ENCODE measurements at places on chromosomes 4 and X.

- no peak for DNase-seq
Measured at GRCh38 chr4:107317611-107318010, 281.5 kb upstream of the DKK2 start.

- no peak for DNase-seq
Measured at GRCh38 chr4:177283167-177283566, 26.5 kb upstream of the NEIL3 start.

GRCh38 chr4:113976741-113977525 lies 2.5 kb downstream of the ARSJ start:
- DNase-seq: no peak

DNA sequence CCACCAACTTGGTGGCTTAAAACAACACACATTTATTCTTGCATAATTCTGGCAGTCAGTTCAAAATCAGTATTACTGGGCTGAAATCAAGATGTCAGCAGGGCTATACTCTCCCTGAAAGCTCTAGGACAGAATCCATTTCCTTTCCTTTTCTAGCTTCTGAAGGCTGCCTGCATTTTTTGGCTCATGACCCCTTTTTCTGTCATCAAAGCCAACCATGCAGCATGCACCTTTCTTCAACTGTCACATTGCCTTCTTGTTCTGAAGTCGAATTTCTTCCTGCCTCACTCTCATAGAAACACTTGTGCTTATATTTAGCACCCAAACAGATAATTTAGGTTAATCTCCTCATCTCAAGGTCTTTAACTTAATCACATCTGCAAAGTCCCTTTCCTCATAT lies 79.8 kb upstream of the PPP1R2C start:
- DNase-seq: no peak

DNA sequence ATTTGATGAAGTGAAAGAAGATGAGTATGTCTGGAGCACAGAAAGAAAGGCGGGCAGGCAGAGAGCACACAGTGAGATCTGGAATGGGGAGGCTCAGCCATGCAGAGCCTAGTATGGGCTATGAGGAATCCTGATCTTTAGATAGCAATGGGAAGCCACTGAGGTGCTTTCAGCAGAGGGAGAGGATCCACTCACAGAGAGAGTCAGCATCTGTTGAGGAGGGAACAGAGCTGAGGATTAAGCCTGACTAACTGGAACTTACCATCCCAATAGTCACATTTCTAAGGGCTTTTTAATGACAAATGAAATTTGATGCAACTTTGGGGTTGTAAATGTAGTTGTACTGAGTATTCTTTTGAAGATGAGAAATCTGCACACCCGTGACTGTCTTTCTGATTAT lies 20.6 kb upstream of the FGFBP2 start:
- no peak for DNase-seq

DNA sequence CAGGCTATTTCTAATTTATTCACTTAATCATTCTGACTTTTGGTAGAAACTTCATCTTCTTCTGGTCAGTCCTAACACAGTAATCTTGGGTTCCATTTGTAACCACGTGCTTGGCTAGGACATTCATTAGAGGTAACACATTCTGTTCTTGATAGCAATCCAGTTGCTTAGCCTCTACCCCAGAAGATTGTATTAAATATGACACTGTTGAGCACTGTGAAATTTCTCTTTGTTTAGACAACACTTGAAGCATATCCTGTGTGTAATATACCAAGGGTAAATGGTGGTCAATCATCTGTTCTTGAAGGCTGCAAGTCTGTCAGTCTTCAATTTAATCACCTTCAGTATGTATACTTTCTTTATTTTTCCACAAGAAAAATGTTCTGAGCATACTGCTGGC lies 523.0 kb downstream of the ANKRD50 start:
- no peak for DNase-seq

DNA sequence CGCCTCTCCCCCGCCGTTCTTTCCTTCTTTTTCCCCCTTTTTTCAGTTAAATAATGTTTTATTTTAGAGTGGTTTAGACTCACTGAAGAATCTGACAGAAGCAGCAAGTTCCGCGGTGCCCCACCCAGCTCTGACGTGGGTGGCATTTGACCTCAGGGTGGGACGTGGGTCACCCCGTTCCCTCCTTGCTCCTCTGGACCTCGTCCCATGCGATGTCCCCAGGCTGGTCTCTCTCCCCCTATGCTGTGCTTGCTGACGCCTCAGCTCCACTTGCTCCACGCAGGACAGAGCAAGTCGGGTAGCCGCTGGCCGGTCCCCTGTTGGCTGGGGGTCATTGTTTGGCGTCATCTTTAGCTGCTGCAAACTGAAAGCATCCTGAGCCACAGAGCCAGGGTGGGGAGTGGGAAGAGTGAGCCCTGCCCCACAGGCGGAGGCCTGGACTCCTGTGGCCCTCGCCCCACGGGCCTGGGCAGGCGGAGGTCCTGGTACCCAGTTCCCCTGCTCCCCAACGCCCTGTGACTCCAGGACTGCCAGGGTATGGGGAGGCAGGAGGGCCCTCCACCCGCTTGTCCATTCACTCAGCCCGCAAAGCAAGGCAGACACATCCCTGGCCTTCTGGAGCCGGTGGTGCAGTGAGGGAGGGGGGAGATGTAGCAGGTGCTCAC lies 30.8 kb downstream of the TRMT44 start:
- no peak for DNase-seq

DNA sequence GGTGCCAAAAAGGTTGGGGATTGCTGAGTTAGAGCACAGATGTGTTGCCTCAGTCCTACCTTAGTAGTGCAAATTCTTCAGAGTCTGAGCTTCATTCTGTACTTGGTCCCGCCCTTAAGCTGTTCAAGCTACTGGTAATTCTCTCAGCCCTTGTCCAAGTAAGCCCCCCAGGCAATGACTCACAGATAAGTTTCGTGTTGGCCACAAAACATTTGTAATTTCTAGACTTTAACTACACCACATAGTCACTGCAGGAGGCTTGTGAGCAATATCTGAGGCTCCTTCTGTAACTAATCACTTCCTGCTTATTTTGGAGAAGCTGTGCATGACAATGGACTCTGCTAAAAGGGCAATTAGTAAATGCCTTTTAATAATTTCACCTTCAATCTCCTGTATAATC lies 1420.5 kb downstream of the PCDH7 start:
- DNase-seq: no peak

DNA sequence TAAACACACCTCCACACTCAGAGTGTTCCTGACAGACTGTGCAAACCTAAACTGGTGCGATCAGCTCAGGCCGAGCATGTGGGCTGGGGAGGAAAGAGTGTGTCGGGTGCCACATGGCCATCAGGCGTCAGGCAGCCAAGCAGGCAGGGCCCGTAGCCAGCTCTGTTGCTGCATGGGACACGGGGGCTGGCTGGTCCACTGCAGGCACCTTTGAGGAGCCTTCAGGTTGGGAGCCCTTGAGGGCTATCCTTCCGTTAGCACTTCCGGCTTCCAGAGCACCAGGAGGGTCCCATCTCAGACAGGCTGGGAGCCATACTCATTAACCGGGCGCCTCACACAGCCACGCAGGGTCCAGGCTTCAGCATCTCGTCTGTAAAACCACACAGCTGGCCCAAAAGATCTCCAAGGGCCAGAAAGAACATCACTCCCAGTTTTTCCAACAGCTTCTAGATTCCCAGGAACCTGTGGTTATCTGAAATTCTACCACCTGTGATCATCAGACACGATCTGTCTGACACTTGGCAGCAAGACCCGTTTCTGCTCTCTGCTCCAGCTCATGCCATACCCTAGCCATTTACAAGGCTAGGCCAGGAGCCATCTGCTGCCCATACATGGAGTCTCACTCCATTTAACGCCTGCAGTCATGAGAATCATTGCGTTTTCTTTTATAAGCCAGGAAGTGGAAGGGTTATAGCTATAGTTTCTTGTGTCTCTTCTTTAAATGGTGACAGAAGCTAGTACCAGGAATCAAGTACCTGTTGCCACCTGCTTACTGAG lies 87.5 kb downstream of the NSUN7 start:
- no peak for DNase-seq

- no peak for DNase-seq
Measured at GRCh38 chr4:107037199-107037584, 1.1 kb upstream of the DKK2 start.

GRCh38 chr4:157300701-157301100 lies 80.2 kb downstream of the GRIA2 start:
- DNase-seq: no peak

- DNase-seq: no peak
Measured at GRCh38 chrX:17654116-17654515, 83.2 kb upstream of the SCML1 start.

GRCh38 chrX:72079607-72080006 lies 52.1 kb downstream of the RTL5 start:
- no peak for DNase-seq

GRCh38 chr4:163613383-163613782 lies 118.9 kb downstream of the TMA16 start:
- DNase-seq: no peak

- DNase-seq: no peak
Measured at GRCh38 chr4:3035249-3035648, 39.1 kb downstream of the HTT-AS start.

GRCh38 chrX:2427147-2427546 lies 73.6 kb downstream of the DHRSX start:
- DNase-seq: no peak

GRCh38 chr4:145234091-145234706 lies 53.8 kb upstream of the OTUD4 start:
- DNase-seq: no peak

DNA sequence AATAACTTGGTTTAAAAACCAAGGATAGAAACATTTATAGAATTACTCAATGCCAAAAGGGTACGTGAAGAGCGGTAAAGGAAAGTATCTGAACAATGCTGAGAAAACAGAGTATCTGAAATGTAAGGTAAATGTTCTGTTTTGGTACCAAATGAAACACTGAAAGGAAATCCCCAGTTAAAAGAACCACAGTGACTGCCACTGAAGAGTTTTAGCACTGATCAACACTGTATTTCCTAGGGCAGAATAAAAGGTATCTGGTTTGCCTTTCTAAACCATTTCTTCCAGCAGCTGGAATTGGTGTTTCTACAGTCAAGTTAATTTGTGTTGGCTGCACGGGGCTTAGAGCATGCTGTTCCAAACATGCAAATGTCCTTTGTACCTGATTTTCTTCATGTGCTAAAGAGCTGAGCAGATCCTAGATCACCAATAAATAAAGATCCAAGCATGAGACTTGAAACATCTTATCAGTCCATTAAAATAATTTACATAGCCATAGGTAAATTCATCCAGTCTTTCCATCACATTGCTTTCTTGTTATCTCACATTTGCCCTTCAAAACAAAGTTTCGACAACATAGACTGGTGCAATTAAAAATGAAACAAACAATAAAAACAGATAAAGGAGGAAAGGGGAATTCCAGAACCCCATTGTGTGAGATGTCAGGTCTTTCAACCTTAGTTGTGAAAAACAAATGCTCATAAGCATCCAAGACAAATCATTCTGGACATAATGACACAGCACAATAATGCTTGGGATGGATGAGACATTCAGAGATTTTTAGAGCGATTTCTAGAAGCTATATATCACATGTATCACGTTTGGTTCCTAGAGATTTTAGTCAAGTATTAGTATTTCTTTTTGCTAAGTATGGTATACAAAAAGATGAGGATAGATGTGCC lies 38.6 kb downstream of the MFAP3L start:
- no peak for DNase-seq

- no peak for DNase-seq
Measured at GRCh38 chr4:31328932-31329331, 608.8 kb downstream of the PCDH7 start.

GRCh38 chr4:121076416-121076815 lies 4.1 kb upstream of the NDNF start:
- no peak for DNase-seq

- DNase-seq: no peak
Measured at GRCh38 chr4:40572692-40573310, 56.9 kb downstream of the RBM47 start.

DNA sequence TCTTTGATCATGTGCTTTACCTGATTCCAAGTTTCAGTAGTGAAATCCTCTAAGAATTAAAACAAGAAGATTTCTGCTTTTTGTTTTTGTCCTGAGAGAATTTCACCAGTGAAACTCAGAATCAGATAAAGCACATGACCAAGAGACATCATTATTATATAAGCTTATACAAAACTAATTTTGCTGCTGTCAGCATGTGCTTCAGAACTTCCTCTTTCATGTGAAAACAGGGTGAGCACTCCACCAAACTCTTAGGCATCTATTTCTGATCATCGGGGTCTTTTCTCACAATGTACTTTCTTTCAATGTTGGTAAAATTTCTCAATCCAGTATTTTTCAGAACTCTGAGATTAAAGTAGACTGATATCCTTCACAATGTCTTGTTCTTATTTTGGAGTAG lies 152.1 kb downstream of the SLC39A8 start:
- DNase-seq: no peak

DNA sequence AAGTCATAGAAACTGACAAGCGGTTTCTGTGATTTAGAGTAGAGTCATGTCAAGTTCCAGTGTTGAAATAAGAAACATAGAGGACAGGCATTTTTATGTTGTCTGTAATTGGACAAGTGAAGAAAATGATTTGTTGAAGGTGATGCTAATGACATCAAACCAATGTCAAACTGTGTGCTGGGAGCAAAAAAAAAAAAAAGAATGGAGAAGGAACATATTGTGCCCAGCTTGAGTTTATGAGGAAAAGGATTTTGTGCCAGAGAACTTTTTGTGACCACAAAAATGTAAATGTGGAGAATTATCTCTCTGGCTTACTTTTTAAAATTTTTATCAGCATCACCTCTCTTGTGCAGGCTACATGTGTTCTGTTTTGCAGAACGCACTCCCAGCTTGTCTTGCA lies 495.7 kb downstream of the RAPGEF2 start:
- DNase-seq: no peak

- no peak for DNase-seq
Measured at GRCh38 chr4:10438924-10439323, 18.3 kb downstream of the ZNF518B start.

DNA sequence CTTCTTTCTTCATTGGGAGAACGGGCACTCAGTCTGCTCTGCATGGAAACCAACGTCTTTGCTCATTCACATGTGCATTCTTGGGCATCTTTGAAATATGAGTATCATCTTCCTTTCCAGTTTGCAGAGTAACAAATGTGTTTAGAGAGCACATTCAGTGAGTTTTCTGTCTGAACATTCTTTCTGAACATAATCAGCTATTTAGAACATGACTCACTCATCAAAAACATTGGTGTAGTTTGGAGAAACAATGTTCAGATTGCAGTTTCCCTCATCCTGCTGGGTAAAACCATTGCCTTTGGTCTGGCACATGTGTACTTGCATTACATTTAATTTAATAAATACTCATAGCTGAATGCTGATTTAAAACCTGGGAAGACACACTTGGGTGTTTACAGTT lies 81.5 kb upstream of the F9 start:
- DNase-seq: no peak

DNA sequence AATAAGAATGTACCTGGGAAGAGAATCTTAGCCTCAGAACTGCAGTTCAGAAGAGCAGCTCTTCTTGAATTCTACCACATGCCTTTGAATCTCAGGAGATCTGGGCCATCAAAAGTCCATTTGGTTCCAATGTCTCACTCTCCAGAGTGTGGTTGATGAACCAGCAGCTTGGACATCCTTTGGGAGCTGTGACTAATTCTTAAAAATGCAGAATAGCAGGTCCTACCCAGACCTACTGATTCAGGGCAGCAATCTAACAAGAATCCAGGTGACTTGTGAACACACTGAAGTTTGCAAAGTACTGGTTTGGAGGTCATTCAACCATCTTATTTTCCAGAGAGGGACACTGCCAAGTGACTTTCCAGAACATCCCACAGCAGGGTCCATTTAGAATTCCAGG lies 244.7 kb downstream of the PACRGL start:
- DNase-seq: no peak
